ENCODE measurements at places on chromosomes 4 and X. TPM values are rescaled to one million over a fixed set of nuclear protein-coding genes. Genes with fewer than 3 reads are reported as not detected.

CLCN5 gene
- total RNA-seq, result 4.9 TPM

CLCN4 gene
- total RNA-seq, result 2.1 TPM

- no peak for DNase-seq
Observed at GRCh38 chr4:55028196-55028595, 97.2 kb downstream of the KDR start.

DNA sequence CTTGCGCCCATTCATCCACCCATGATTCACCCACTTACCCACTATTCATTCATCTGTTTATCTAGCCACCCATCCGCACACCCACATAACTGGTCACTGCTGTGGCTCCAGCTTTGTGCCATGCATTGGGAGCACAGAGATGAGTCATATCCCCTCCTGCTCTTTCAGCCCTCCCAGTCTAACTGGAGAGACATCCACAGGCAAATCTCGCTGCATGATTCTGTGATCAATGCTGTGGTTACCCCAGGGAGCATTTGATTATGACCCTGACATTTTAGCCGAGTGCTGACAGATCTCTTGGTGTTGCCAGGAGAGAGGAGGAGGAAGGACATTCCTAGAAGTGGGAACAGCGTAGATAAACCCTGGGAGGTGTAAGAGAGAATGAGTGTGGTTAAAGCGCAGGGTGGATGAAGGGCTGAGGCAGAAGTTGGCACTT is 10.4 kb upstream of the PORCN start:
- peak; percentile 39 for DNase-seq

GRCh38 chr4:116736756-116737155 is 348.6 kb downstream of the TRAM1L1 start:
- no peak for DNase-seq

DNA sequence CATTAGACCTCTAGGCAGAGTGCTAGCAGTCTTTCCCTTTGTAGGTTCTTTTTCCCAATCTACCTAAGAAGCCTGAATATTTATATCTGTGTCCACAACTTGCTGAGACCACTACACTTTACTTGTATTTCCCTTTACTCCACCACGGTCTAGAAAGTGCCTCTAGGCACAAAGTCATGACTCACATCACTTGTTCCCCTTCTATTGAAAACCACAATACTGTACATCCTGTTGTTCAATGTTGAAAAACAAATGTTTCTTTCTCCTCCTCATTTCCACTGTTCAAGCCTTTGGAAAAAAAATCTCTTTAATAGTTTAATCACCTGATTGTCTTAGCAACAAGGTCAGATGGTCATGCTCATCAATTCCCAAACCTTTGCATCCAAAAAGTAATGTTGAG is 326.7 kb downstream of the GUCY2F start:
- no peak for DNase-seq

- no peak for DNase-seq
Observed at GRCh38 chrX:71636438-71637252, 18.3 kb upstream of the CXCR3 start.
